ENCODE measurements at places on chromosomes 4 and X. TPM values are rescaled to one million over a fixed set of nuclear protein-coding genes. Genes with fewer than 3 reads are reported as not detected.

The NAP1L2 gene
- 4.0 TPM for total RNA-seq

The SLC9A6 gene
- 16.3 TPM for total RNA-seq

The STS gene
- 7.0 TPM for total RNA-seq

The NPY2R gene
- total RNA-seq: not detected

The NEUROG2 gene
- total RNA-seq: not detected

The PTCHD1 gene
- total RNA-seq: 0.07 TPM

The MAGED1 gene
- 127 TPM for total RNA-seq

- H3K27me3 ChIP-seq: no peaks in the 10 kb centered on the region
- no peak overlapping the region for H3K27ac ChIP-seq
- no peaks in the 10 kb centered on the region for H3K4me1 ChIP-seq
- no peak for DNase-seq
- H3K36me3 ChIP-seq: no peaks in the 10 kb centered on the region
These were observed 142.1 kb downstream of the CPEB2 start for GRCh38 chr4:15144249-15144966.

DNA sequence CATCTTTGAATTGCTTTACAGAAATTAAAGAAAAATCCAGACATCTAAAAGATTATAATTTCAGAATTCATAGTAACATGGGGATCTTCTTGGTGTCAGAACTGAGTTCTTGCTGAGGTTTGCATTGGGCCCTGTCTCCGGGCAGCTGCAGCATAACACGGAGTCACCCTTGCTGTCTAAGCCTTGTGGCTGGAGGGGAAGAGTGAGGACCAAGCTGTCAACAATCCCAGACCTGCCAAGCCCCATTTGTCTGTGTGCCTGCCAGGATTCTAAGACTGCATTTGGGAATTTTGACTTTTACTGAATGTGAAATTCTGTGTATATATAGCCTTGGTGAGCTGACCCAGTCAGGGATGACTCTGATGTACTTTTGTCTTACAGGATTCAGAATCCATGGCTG is 25.2 kb upstream of the NAP1L5 start:
- DNase-seq: no peak
- H3K4me1 ChIP-seq: no peaks in the 10 kb centered on the region
- peaks cover 17% of the 10 kb centered on the region for H3K36me3 ChIP-seq
- peak overlapping the region; percentile 7 for H3K27ac ChIP-seq

GRCh38 chr4:127782025-127782274 is 172 bp upstream of the HSPA4L start:
- no peaks in the 10 kb centered on the region for H3K36me3 ChIP-seq
- DNase-seq: peak; percentile 76
- H3K4me3 ChIP-seq: peak overlapping the region; percentile 61
- H3K27me3 ChIP-seq: no peaks in the 10 kb centered on the region

GRCh38 chr4:142416121-142416520 is 430.0 kb downstream of the INPP4B start:
- H3K27me3 ChIP-seq: no peaks in the 10 kb centered on the region
- H3K4me1 ChIP-seq: no peaks in the 10 kb centered on the region
- no peak for DNase-seq
- no peak overlapping the region for H3K4me3 ChIP-seq
- no peak overlapping the region for H3K27ac ChIP-seq

GRCh38 chr4:55087913-55088260 is 37.5 kb downstream of the KDR start:
- no peaks in the 10 kb centered on the region for H3K27me3 ChIP-seq
- no peak overlapping the region for H3K4me3 ChIP-seq
- DNase-seq: no peak
- H3K4me1 ChIP-seq: no peaks in the 10 kb centered on the region
- H3K27ac ChIP-seq: no peak overlapping the region
- H3K36me3 ChIP-seq: no peaks in the 10 kb centered on the region

- H3K36me3 ChIP-seq: no peaks in the 10 kb centered on the region
- peak; percentile 94 for DNase-seq
- H3K27ac ChIP-seq: peak within 1 kb of the TSS; percentile 97
- no peaks in the 10 kb centered on the region for H3K4me1 ChIP-seq
These were observed at the start of gene MAML3 for GRCh38 chr4:140153718-140154571. TSS of gene MAML3 (minus strand) at chr4:140154184. CDS start at chr4:140153327, 857 bp downstream.

GRCh38 chr4:116665716-116666115 is 419.7 kb downstream of the TRAM1L1 start:
- DNase-seq: no peak
- H3K27me3 ChIP-seq: no peaks in the 10 kb centered on the region
- no peak overlapping the region for H3K27ac ChIP-seq
- H3K4me1 ChIP-seq: no peaks in the 10 kb centered on the region

GRCh38 chrX:31099536-31100090 is 27.8 kb upstream of the FTHL17 start:
- H3K27ac ChIP-seq: no peak overlapping the region
- no peak overlapping the region for H3K4me3 ChIP-seq

DNA sequence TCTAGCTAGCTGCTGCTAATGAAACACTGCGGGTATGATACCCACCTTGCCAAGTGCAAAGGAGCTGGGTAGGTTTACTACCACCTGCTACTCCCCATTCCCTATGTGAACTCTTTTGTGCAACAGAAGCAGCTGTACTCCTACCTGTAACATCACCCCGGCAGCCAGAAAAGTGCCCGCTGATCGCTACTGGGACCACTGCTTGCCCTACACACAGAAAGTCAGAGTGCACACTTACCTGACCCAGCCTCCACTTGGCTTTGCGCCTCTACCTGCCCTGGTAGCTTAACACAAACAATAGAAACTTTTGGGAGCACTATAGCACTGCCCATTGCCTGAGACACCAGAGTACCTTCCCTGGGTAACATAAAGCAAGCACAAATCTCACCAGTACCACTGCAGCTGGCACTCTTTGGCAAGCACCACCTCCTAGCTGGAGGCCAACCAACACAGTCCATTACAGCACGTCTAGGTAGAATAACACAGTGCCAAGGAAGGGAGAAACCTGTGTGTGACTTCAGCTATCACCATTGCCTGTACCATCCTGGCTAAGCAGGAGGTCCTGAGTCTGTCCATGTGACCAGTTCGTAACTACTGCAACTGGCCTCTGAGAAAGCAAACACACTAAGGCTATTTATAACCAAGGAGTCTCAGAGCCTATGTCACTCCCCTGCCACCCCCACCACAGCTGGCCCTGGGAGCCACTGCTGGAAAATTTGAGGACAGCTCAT is 80.1 kb downstream of the CENPC start:
- H3K4me1 ChIP-seq: no peaks in the 10 kb centered on the region
- no peaks in the 10 kb centered on the region for H3K27me3 ChIP-seq
- DNase-seq: no peak
- H3K4me3 ChIP-seq: no peak overlapping the region

DNA sequence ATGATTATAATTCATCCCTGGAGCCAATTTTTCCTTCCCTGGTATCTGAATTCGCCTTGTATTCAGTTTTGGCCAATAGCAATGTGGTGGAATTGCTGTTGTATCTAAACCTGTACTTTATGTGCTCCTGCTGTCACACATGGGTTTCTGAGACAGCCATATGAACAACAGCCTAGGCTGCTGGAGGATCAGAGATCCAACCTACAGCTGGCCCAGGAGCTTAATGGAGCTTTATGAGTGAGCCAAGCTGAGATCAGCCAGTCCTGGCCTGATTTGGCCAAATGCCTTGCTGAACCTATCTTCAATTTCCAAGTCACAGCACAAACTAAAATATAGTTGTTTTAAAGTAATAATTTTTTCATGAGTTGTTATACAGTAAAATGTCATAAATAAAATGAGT is 1071.5 kb downstream of the PCDH7 start:
- no peak for DNase-seq
- H3K36me3 ChIP-seq: no peaks in the 10 kb centered on the region
- H3K4me3 ChIP-seq: no peak overlapping the region
- no peak overlapping the region for H3K27ac ChIP-seq
- H3K4me1 ChIP-seq: no peaks in the 10 kb centered on the region

DNA sequence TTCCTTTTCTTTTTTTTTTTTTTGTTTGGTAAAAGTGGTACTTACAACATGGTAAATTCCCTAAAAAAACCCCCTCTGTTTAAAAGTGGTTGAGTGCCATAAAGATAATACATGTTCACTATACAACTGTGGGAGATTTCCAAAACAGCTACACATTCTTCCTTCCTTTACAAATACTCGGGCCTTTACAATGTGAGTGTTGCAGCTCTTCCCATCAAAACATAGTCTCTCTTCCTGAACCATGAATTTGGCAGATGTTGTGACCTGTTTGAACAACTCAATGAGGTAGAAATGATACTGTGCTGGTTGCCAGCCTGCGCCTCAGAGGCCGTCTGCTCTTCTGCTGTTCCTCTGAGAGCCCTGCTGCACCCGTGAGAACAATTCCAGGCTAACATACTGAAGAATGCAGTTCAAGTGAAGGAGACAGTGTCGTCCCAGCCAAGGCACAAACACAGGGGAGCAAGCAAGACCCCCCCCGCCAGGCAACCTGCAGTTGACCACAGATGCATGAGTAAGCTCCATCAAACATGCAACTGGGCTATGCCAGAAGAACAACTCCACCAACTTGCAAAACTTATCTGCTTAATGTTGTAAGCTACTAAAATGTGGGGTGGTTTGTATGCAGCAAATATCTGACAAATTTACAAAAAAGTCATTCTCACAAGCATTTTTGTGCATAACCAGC is 645.0 kb downstream of the PCDH7 start:
- no peaks in the 10 kb centered on the region for H3K27me3 ChIP-seq
- H3K4me3 ChIP-seq: no peak overlapping the region
- no peaks in the 10 kb centered on the region for H3K4me1 ChIP-seq
- no peak for DNase-seq
- no peaks in the 10 kb centered on the region for H3K36me3 ChIP-seq
- H3K27ac ChIP-seq: no peak overlapping the region

- H3K27me3 ChIP-seq: no peaks in the 10 kb centered on the region
- H3K36me3 ChIP-seq: peaks cover 24% of the 10 kb centered on the region
- no peak for DNase-seq
These were observed 11.5 kb downstream of the LIAS start for GRCh38 chr4:39470402-39470801.

GRCh38 chr4:152150214-152150613 is 385.7 kb downstream of the FBXW7 start:
- H3K27me3 ChIP-seq: no peaks in the 10 kb centered on the region
- no peaks in the 10 kb centered on the region for H3K4me1 ChIP-seq
- H3K4me3 ChIP-seq: no peak overlapping the region
- no peaks in the 10 kb centered on the region for H3K36me3 ChIP-seq
- no peak for DNase-seq

Measured in right atrium auricular region (tissue), 2 donors.